Progenitor cell of endocrine pancreas (in vitro differentiated cells): ENCODE measurements at places on chromosomes 3 and 15. TPM values are rescaled to one million over a fixed set of nuclear protein-coding genes. Genes with fewer than 3 reads are reported as not detected.
A peak's percentile ranks its signal among the peaks of the same experiment; 100 is the strongest.

DNA sequence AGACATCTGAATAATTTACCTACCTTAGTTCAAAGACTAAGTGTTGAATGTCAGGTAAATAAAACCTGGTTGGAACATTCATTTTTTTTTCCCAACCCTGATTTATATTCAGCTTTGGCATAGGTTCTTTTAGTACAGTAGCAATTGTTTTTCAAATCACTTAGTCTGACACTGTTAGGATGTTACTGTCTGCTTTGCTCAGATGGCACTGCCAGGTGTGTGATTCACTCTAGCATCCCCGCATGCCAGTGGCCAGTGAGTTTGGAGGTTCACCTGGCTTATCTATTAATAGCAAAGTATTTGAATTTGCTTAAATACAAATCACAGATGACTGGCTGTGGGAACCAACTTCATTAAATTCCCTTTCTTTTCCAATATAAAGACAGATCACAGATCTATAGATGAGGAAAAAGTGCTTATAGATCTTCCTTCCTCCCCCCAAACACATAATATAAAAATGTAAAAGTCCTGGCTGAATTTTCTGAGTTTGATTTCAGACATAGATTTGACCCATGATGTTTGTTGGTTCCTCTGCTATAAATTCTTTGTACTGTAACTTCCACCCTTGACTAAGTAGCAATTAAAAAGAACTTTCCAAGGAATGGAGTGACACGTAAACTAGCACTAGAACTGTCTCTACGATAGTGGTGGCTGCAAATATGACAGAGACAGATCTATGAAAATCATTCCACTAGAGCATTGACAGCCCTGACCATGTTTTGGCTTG lies 3.9 kb downstream of the THBS1 start:
- H3K27me3 ChIP-seq, result peaks cover 7% of the 10 kb centered on the region
- peaks cover 23% of the 10 kb centered on the region for H3K4me1 ChIP-seq
- DNase-seq, result no peak
- H3K4me3 ChIP-seq, result no peak overlapping the region

Gene SLC22A13
- total RNA-seq, result 0.62 and 0.67 TPM in 2 replicates

DNA sequence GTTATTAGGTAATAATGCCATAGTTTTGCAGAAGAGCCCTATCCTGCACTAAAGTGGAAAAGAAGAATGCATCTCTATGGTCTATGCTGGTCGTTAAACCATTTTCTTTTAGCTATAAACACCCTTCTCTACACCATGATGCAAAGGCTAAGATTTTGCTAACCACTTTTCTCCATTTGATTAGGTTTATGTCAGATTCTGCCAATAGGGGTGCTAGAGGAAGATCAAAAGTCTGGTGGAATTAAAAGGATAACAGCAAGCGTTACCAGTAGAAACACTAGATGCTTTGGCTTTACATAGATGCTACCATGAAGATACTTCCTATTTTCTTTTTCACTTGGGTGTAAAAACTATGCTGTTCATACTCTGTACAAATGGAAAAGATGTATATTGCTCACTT lies 669.8 kb upstream of the ARPP21 start:
- H3K36me3 ChIP-seq, result no peaks in the 10 kb centered on the region
- no peaks in the 10 kb centered on the region for H3K4me1 ChIP-seq
- H3K27ac ChIP-seq, result no peak overlapping the region
- no peak for DNase-seq
- H3K27me3 ChIP-seq, result no peaks in the 10 kb centered on the region

GRCh38 chr15:26084771-26085170 lies 221.6 kb upstream of the ATP10A start:
- peaks cover 24% of the 10 kb centered on the region for H3K4me1 ChIP-seq
- no peak overlapping the region for H3K4me3 ChIP-seq
- DNase-seq, result no peak
- H3K36me3 ChIP-seq, result peaks cover 2% of the 10 kb centered on the region
- H3K27me3 ChIP-seq, result no peaks in the 10 kb centered on the region

Gene PARP6
- total RNA-seq, result 131 and 134 TPM in 2 replicates

GRCh38 chr3:186520431-186520830 lies 23.7 kb downstream of the CRYGS start:
- H3K27me3 ChIP-seq, result peaks cover 17% of the 10 kb centered on the region
- H3K36me3 ChIP-seq, result no peaks in the 10 kb centered on the region
- no peak overlapping the region for H3K4me3 ChIP-seq
- H3K27ac ChIP-seq, result no peak overlapping the region

- no peaks in the 10 kb centered on the region for H3K27me3 ChIP-seq
- no peaks in the 10 kb centered on the region for H3K4me1 ChIP-seq
- no peaks in the 10 kb centered on the region for H3K36me3 ChIP-seq
- H3K27ac ChIP-seq, result no peak overlapping the region
- no peak for DNase-seq
Observed at GRCh38 chr3:144948711-144949110, 977.1 kb downstream of the DIPK2A start.

DNA sequence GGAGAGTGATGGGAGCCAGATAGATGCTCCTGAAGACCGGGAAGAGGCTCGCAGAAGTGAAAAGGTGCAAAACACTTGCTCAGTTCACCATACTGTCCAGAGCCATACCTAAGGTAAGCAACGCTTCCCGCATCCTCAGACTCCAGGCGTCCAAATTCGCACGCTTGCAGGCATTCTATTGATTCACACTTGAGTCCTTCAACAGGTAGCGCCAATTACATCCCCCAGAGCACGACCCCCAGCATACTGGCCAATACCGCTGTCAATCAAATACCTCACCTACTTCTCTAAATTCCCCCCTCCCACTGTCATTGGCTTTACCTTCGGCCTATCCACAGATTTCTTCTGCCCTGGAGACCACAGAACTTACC lies 361 bp upstream of the STXBP5L start:
- H3K36me3 ChIP-seq, result no peaks in the 10 kb centered on the region
- no peak for DNase-seq
- H3K27me3 ChIP-seq, result peaks cover 25% of the 10 kb centered on the region
- peak overlapping the region; percentile 93 for H3K4me3 ChIP-seq

Gene SPINT1
- total RNA-seq, result 213 and 217 TPM in 2 replicates

Gene HTR3E
- total RNA-seq, result not detected in 2 replicates

Gene TM4SF18
- total RNA-seq, result 0.36 TPM in 1 of 2 replicates, not detected in the other

Gene ST3GAL6
- total RNA-seq, result 46.8 and 49.2 TPM in 2 replicates

DNA sequence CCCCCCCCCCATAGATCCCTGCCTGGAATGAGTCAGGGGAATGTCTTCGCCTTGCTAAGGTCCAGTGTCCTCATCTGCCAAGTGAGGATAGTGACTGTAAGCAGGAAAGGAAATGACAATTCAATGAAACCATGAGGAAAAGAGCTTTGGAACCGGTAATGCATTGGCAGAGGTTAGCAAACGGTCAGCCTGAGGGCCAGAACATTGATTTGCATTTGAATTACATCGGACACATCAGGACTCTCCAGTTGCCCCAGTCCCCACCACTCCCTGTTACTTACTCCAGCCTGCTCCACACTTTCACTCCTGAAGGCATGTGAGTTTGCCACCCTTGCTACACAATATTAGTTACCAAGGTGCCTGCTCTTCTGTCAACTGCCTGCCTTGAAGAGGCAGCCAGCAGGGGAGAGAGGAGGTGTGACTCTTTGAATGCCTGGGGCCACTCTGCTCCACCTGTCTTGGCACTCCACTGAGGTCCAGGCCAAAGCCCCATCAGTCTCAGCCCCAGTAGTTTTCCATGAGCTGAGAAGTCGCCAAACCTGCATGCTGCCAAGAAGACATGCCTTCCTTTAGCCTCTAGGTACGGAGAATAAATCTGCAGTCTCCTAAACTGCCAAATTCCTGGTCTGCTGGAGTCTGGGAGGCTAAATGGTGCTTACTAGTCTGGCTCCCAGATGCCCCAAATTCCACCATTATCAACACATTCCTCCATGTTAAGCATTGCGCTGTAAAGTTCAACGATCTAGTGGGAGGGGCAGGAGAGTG lies 191.7 kb upstream of the TLE3 start:
- no peaks in the 10 kb centered on the region for H3K36me3 ChIP-seq
- no peak overlapping the region for H3K4me3 ChIP-seq
- peaks cover 35% of the 10 kb centered on the region for H3K27me3 ChIP-seq
- no peak overlapping the region for H3K27ac ChIP-seq
- DNase-seq, result no peak
- peaks cover 7% of the 10 kb centered on the region for H3K4me1 ChIP-seq

DNA sequence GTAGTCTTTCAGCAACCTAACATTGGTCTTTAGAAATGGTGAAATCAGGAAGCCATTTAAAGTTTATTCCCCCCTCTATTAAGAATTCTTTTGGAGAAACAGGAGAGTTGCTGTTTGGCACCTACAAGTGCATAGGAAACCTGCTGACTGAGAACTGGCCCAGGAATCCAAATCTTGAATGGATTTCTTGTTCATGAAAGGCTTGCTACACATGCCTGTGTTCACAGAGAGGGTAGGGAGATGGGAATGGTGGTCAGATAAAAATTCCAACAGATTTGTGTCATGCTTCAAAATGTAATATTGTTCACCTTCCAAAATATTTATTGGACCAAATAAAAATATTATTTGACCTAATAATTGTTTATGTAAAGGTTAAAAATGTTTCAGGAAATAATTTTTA lies 24.2 kb upstream of the ZPLD1 start:
- DNase-seq, result no peak
- peaks cover 7% of the 10 kb centered on the region for H3K4me1 ChIP-seq
- no peaks in the 10 kb centered on the region for H3K27me3 ChIP-seq
- H3K4me3 ChIP-seq, result no peak overlapping the region
- no peak overlapping the region for H3K27ac ChIP-seq

- H3K27ac ChIP-seq, result no peak overlapping the region
- H3K27me3 ChIP-seq, result no peaks in the 10 kb centered on the region
- DNase-seq, result no peak
- peaks cover 4% of the 10 kb centered on the region for H3K4me1 ChIP-seq
- H3K36me3 ChIP-seq, result no peaks in the 10 kb centered on the region
- no peak overlapping the region for H3K4me3 ChIP-seq
Observed at GRCh38 chr3:57977818-57978235, 30.4 kb upstream of the FLNB start.

Gene CCDC39
- 0.22 and 0.29 TPM in 2 replicates for total RNA-seq

DNA sequence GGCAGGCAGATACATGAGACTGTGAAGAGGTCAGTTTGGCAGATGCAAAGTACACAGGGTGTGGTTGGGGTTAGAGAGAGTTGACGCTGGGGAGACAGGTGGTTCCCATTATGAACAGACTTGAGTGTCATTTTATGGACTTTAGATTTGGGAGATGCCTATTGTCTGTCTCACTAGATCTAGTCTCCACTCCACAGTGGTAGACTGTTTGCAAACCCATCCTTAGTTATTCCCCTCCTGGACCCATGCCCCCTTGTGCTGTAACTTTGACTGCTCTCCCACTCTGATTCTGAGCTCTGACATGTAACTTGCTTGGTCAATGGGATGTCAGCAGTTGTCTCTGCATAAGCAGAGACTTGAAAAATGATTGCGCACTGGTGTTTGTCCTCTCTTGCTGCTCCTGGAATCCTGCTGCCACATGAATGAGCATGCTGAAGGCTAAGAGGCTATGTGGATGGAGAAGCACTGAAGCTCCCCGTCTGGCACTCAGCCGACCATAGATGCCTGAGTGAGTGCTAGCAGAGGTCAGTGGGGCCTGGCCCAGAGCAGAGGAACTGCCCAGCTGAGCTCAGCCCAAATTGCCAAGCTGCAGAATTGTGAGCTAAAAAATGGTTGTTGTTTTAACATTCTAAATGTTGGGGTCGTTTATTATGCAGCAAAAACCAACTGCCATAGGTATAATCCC lies 88.2 kb downstream of the FAM43A start:
- H3K36me3 ChIP-seq, result no peaks in the 10 kb centered on the region
- H3K27me3 ChIP-seq, result peaks cover 56% of the 10 kb centered on the region
- H3K27ac ChIP-seq, result no peak overlapping the region
- H3K4me1 ChIP-seq, result peaks cover 4% of the 10 kb centered on the region
- no peak for DNase-seq
- no peak overlapping the region for H3K4me3 ChIP-seq

Gene C3orf49
- total RNA-seq, result not detected in 2 replicates

DNA sequence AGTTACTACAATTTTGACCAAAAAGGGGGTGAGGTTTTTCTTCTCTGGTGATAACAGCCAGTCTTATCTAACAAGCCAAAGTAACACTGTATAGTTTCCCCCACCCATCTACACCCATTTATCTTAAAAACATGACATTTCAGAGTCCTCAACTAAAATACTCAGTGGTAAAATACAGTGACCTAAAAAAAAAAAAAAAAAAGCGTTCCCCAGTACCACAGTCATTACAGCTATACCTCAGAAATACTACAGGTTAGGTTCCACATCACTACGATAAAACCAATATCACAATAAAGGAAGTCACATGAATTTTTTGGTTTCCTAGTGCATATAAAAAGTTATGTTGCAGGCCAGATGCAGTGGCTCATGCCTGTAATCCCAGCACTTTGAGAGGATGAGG lies 13.8 kb downstream of the DENND4A start:
- H3K27me3 ChIP-seq, result no peaks in the 10 kb centered on the region
- H3K27ac ChIP-seq, result no peak overlapping the region
- no peak for DNase-seq
- peaks cover 1% of the 10 kb centered on the region for H3K36me3 ChIP-seq
- H3K4me3 ChIP-seq, result no peak overlapping the region

- peaks cover 16% of the 10 kb centered on the region for H3K4me1 ChIP-seq
- peak; percentile 54 for DNase-seq
- H3K27me3 ChIP-seq, result no peaks in the 10 kb centered on the region
- peaks cover 2% of the 10 kb centered on the region for H3K36me3 ChIP-seq
- peak within 1 kb of the TSS; percentile 80 for H3K4me3 ChIP-seq
Observed at GRCh38 chr3:9769426-9770275, at the start of gene CAMK1. Gene CAMK1 (minus strand): TSS chr3:9769947. CDS start chr3:9767749, 2,198 bp downstream.

Gene FAM81A
- 0.34 and 0.58 TPM in 2 replicates for total RNA-seq

Gene SLC12A1
- 0.16 TPM in 1 of 2 replicates, not detected in the other for total RNA-seq

Gene FANCI
- total RNA-seq, result 66.5 and 74.0 TPM in 2 replicates

DNA sequence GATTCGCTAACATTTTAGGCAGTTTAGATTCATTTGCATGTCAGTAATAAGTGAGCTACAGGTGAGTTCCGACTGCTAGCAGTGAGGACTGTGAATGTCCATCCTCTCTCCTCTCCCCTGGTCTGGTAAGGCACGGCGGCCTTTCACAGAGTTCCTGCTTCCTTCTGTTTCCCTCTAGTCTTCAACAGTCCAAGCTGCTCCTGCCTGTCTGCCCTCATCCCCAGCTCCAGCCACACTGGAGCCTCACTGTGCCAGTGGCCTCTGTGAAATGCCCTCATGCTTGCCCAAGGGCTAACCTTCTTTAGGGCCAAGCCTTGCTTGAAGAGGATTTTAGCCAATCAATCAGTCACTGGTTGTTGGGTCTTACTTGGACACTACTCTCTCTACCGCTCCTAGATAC lies 145.8 kb upstream of the BHLHE40 start:
- H3K27me3 ChIP-seq, result peaks cover 10% of the 10 kb centered on the region
- DNase-seq, result no peak
- no peaks in the 10 kb centered on the region for H3K4me1 ChIP-seq
- no peak overlapping the region for H3K27ac ChIP-seq

DNA sequence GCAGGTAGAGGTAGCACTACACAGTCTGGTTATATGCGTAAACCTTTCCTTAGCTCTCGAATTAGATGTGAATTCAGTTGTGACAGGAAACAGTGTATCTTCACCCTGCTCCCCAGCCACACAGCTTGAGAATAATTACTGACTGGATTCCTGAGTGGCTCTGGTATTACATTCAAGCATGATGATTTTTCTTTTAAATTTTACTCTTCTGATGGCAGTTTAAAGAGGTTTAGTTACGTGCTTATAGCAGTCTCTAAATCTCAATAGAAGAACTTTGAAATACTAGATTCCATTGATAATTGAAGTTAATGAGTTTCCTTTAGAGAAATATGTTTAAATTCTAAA lies 98.8 kb downstream of the FNDC3B start:
- H3K27me3 ChIP-seq, result no peaks in the 10 kb centered on the region
- peak overlapping the region; percentile 50 for H3K27ac ChIP-seq
- DNase-seq, result no peak
- H3K4me3 ChIP-seq, result no peak overlapping the region
- peaks cover 57% of the 10 kb centered on the region for H3K4me1 ChIP-seq
- H3K36me3 ChIP-seq, result peaks cover 15% of the 10 kb centered on the region
